ENCODE measurements at places on chromosomes 1 and 21.

GRCh38 chr21:26405071-26405470 is 168.0 kb downstream of the CYYR1 start:
- DNase-seq: no peak

- DNase-seq: no peak
Measured at GRCh38 chr1:66246351-66247269, 287.3 kb upstream of the SGIP1 start.

- DNase-seq: no peak
Measured at GRCh38 chr21:34554227-34554626, 42.2 kb upstream of the KCNE1 start.

- no peak for DNase-seq
Measured at GRCh38 chr1:61921435-61921834, 179.2 kb downstream of the PATJ start.

DNA sequence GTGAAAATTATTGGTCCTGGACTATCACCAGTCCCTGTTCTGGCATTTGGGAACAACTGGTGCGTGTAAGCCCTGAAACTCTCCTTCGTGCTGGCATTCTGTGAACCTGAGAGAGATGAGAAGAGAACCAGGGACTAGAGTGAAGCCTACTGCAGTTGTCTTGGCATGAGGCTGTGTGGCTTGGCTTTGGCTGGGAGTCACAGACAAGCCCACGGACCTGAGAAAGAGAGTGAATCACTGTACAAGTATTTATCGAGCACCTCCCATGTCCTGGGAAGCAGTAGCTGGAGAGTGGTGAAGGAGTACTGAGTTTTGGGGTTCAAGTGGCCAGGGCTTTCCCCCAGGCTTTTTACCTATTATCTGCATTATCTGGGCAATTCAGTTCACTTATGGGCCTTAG is 63.3 kb downstream of the FGGY start:
- no peak for DNase-seq

DNA sequence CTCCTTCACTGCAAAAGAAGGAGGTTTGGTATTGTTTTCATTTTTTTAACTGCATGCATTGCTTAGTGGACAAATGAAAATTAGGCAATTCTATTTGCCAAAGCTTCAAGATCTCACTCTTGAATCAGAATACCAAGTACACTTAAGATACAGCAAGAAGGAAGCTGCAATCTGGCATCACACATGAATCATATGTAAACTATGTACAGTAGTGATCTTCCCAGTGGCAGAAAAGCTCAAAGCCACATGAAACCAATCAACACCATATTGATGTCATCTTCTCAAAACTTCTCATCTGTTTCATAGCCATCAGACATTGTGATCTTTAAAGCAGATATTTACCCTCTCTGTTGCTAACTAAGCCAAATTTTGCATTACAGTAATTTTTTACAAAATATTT is 550.1 kb downstream of the LTN1 start:
- DNase-seq: no peak

DNA sequence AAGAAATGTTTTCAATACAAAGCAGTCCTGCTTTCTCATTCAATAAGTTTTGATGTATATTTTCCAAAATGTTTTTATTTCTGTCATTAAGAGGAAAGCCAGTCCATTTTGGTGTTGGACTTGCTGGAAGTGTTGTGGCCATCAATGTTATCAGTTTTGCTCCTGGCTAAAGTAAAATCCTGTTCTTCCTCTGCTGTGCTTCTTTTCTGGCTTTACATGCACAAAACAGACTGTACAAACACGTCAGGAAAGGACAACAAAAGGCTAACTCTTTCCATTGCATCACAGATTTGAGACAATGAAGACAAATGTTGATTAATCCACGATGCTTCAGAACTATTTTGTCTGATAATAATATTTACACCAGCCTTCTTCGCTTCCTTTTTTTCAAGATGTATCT is 735.4 kb downstream of the LTN1 start:
- no peak for DNase-seq

GRCh38 chr21:39575775-39576174 is 37.0 kb upstream of the B3GALT5 start:
- no peak for DNase-seq

DNA sequence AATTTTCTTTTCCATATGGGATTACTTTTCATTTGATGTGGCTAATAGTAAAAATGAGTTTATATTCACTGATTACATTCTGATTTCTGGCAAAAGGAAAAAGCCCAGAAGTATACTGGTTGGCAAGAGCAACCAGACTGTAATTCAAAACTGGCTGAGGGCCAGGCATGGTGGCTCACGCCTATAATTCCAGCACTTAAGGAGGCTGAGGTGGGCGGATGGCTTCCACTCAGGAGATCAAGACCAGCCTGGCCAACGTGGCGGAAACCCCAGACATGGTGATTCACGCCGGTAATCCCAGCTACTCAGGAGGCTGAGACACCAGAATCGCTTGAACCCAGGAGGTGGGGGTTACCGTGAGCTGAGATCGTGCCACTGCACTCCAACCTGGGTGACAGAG is 14.5 kb downstream of the SYT11 start:
- DNase-seq: no peak

DNA sequence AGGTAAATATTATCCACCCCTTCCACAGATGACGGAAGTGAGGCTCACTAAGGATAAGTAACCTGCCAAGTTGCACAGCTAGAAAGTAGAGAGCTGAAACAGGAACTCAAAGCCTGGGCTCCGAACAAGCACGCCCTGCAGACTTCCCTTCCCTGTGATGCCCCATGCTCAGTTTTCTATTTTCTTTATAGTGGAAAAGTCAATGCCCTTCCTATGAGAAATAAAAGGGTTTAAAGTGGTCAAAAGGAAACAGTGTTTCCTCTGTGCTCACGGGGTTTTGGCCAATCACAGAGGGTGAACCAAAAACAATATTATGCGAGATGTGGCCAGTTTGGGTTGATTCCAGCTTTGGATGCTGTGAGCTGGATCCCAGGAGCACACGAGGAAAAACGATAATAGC is 44.5 kb downstream of the DDR2 start:
- no peak for DNase-seq

DNA sequence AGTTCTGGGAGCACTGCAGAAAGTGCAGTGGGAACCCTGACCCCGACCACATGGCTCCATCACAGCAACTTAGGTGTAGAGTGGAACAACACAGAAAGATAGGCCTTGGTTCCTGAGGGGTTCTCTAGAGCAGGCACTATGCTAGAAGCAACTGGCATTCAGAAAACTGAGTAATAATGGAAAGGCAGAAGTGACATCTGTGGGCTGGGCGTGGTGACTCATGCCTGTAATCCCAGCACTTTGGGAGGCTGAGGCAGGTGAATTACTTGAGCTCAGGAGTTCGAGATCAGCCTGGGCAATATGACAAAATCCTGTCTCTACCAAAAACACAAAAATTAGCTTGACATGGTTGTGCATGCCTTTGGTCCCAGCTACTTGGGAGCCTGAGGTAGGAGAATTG is 5.3 kb downstream of the MRPS15 start:
- no peak for DNase-seq

GRCh38 chr1:91643431-91643830 is 142.8 kb downstream of the CDC7 start:
- no peak for DNase-seq

GRCh38 chr1:74468982-74469603 is 43.3 kb downstream of the LRRC53 start:
- no peak for DNase-seq

DNA sequence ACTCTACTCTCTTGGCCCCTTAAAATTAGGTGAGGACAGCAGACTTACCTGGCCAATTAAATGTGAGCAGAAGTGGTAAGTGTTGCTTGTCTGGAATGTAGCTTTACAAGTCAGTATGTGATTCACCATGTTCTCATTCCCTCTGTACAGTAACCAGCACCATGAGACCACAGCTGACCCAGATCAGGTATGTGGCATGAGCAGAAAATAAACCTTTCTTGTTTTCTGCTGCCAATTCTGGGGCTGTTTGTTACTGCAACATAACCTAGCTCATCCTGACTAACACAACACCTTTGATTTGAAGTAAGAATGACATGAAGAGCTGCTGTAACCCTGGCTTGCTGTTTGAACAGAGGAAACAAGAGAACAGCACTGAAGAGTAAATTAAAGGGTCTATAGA is 24.9 kb downstream of the ITPKB start:
- no peak for DNase-seq

- DNase-seq: no peak
Measured at GRCh38 chr1:227775841-227776240, 39.6 kb upstream of the PRSS38 start.

DNA sequence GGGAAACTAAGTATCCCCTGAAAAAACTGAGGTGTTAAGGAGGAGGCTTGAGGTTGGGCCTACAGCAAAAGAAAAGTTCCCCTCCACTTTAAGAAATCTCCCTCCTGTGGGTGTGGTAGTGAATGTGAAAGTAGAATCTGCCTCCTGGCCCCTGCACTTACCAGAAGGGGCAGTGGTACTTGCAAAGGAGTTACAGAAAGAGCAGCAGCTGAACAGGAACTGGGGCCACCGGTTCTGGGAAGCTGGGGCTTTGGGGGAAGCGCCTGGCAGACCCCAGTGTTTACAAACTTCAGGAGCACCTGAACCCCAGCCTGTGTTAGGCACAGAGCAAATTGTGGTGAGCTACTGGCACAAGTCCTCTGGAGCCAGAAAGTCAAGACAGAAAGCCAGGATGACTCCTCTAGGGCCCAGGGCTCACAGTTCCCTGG is 250.2 kb upstream of the FGGY start:
- DNase-seq: no peak

GRCh38 chr1:3327389-3327702 is 127.1 kb upstream of the ARHGEF16 start:
- DNase-seq: no peak

DNA sequence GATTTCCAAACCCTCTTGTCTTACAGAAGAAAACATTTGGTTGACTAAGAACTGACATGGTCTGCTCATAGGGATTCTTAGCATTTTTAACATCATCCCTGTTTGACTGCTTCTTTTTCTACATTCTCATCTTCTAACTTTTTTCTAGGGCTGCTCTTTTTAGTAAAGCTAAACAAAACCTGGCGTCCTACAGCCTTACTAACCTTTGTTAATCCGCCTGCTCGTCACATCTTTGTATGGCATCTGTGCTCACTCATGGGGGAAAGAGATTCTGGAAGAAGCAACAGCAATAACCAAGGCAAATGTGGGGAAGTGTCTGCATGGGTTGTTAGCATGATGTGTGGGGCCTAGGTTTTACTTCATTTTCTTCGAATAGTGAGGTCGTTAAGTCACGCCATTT is 92.0 kb downstream of the KIF1B start:
- no peak for DNase-seq
